ENCODE measurements at places on chromosomes 7 and 10.
A peak's percentile ranks its signal among the peaks of the same experiment; 100 is the strongest.

- peak; percentile 9 for DNase-seq
Observed at GRCh38 chr7:30412782-30413504, 65.6 kb downstream of the NOD1 start.

GRCh38 chr7:20952916-20953315 is 166.2 kb upstream of the SP8 start:
- no peak for DNase-seq

DNA sequence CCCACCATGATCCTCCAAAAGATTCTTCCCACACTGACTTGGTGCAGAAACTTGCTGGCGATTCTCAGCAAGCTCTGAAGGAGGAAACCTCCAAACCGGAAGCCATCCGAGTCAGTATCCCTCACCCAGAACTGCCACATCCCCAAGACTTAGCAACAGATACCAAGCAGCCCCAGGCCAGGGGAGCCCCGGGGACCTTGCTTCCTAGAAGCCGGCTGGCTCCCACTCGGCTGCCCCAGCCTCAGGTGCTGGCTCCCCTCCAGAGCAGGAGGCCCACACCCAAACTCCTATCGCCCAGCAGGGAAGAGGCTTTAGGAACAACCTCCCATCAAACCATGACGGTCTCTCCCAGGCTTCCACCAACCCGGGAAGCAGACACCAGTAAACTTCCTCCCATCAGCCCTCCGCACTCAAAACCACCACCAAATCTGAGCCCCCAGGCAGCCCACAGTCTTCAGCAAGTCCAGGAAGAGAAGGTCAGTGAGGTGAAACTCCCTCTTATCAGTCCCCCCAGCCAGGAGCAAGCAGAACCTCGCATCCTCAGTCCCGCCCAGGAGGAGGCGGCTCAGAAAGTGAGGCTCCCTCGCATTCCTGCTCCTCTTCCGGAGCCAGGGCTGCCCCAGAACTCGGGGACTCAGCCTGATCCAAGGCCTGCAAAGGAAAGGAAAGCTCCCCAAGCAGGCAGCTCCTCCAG is 82.3 kb downstream of the LRGUK start:
- no peak for DNase-seq

DNA sequence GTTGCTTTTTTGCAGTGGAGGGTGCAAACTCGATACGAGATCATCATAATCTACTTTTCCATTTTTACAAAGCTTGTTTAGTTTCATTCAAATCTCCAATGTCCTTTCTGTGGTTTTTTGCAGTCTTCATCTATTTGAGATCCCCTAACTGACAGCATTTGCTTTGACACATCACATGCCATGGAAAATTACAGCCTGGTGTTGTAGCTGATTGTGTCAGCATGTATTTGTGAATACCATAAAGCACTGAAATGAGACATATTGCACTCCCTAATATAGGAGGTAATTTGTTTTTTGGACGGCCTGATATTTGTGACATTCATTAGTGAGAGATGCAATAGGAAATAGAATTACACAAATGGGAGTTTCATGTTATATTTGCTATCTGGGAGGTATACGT is 620.8 kb downstream of the KCNMA1 start:
- DNase-seq: no peak

- DNase-seq: no peak
Observed at GRCh38 chr10:100687143-100688003, 58.0 kb upstream of the PAX2 start.

GRCh38 chr10:33559105-33559504 is 224.6 kb upstream of the NRP1 start:
- DNase-seq: no peak

DNA sequence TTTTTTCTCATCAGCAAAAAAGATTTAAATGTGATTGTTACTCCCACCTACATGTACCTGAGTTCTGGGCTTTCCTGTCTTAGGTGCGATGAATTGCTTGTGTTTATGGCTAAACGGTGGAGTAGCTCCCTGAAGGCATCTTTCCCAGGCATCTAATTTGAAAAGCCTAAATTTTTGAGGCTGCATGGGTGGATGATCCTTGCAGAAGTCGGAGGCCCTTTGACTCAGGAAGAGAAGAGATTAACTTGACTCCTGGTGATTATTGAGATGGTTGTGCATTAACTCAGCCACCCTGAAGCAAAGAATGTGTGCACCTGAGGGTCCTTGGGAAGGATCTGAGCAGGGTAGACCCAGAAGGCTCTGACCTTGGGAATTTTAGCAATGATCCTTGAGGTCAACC is 155.6 kb upstream of the SEMA3C start:
- no peak for DNase-seq

GRCh38 chr10:93468461-93469213 is 13.5 kb downstream of the MYOF start:
- DNase-seq: no peak

DNA sequence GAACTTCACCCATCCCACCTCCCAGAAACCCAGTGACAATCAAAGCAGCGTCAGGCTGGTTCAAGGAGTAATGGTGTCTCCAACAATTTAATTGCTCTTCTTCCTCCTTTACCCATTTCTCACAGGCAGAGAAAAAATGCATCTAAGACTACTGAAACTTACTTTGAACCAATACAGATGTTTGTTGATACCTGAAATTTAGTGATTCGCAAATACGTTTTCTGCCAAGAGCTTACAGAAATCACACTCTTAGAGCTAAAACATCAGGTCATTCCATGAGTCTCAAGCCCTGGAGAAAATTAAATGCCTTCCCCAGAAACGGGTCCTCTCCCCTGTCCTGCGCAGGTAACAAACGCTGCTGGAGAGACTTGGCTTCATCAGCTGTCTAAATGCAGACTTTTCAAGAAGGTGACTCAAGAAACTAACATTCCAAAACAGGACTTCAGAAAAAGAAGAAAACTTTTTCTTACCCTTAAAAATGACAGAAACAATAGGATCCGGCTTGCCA is 443 bp downstream of the MYOF start:
- no peak for DNase-seq

- DNase-seq: no peak
Observed at GRCh38 chr10:11246752-11247467, 229.2 kb downstream of the CELF2 start.

- DNase-seq: no peak
Observed at GRCh38 chr10:5094265-5095205, at the start of gene AKR1C3. AKR1C3 (plus strand) TSS chr10:5094414; CDS start chr10:5094445, 31 bp downstream.

GRCh38 chr10:129796710-129797420 is 167.2 kb downstream of the EBF3 start:
- DNase-seq: no peak

DNA sequence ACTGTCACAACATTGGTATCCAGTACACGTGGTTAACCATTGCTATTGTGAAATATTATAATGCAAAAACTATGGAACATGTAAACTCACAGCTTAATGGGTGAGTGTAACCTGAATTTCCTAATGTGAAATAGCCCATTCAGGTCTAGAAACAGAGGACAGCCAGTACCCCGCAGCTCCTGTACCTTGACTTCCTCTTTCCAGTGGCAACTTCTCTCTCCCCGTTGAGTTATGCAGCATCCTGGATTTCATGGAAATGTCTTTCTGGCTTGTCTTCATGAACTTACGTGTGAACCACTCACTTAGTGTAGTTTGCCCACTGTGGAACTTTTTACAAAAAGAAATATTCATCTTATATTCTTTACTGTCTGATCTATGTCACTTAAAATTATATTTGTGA is 384.4 kb downstream of the DPP6 start:
- DNase-seq: no peak

- DNase-seq: no peak
Observed at GRCh38 chr7:19203686-19204085, 58.5 kb upstream of the FERD3L start.

DNA sequence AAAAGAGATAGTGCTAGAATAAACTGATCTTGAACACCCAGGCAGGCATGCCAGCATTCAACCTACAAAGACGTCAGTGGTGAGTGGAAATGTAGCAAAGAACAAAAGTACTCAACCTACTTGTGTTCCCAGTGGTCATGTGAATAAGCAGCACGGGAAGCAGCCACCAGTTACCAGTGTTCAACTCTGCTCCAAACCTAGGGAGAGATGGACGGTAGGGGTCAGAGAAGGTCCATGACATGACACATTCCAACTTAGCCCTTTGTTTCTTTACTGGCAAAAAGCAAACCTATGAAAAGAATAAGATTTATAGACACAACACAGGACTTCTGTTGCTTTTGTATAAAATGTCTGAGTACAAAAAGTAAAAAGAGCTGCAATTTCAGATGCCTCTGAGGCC is 511.4 kb downstream of the XPNPEP1 start:
- DNase-seq: no peak

- no peak for DNase-seq
Observed at GRCh38 chr10:86524225-86524962, 2.8 kb upstream of the WAPL start.

GRCh38 chr10:51080311-51081006 is 6.2 kb downstream of the PRKG1 start:
- DNase-seq: no peak

- DNase-seq: no peak
Observed at GRCh38 chr10:116186273-116186672, 86.7 kb downstream of the GFRA1 start.

GRCh38 chr10:50563906-50564305 is 59.9 kb downstream of the SGMS1 start:
- no peak for DNase-seq

- DNase-seq: peak; percentile 9
Observed at GRCh38 chr7:38660427-38661099, 29.4 kb upstream of the AMPH start.

GRCh38 chr10:116286626-116287200 is 13.7 kb upstream of the GFRA1 start:
- no peak for DNase-seq

- no peak for DNase-seq
Observed at GRCh38 chr10:3150366-3150765, 22.2 kb downstream of the PITRM1 start.

DNA sequence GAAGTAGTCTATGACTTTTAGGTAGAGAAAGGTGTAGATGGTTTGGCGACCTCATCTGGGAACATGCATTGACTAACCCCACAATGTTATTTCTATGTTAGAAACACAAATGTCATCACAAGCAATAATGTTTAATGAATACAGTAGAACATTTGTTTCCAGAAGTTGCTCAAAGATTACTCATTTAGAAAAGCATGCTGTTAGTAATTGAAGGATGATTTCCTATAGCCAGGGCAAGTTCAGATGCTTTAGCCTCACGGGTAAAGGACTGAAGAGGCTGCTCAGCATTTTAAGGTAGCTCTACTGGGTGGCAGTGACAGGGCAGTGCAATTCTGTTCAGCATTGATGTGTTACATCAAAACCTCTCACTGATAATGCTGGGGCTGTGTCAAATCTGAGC is 199.3 kb upstream of the FZD1 start:
- no peak for DNase-seq

- DNase-seq: no peak
Observed at GRCh38 chr10:103232131-103232673, 13.5 kb upstream of the RPEL1 start.

- DNase-seq: no peak
Observed at GRCh38 chr7:140998715-140999114, 16.0 kb downstream of the MRPS33 start.

GRCh38 chr7:39951226-39952194 is 1.5 kb downstream of the CDK13 start:
- DNase-seq: peak; percentile 64

- no peak for DNase-seq
Observed at GRCh38 chr10:488081-488932, 201.2 kb downstream of the DIP2C start.

GRCh38 chr10:29005988-29006387 is 282.9 kb upstream of the LYZL1 start:
- no peak for DNase-seq

GRCh38 chr7:55073976-55074528 is 55.2 kb downstream of the EGFR start:
- DNase-seq: peak; percentile 55

GRCh38 chr10:7797582-7797981 is 9.6 kb downstream of the ATP5F1C start:
- no peak for DNase-seq

DNA sequence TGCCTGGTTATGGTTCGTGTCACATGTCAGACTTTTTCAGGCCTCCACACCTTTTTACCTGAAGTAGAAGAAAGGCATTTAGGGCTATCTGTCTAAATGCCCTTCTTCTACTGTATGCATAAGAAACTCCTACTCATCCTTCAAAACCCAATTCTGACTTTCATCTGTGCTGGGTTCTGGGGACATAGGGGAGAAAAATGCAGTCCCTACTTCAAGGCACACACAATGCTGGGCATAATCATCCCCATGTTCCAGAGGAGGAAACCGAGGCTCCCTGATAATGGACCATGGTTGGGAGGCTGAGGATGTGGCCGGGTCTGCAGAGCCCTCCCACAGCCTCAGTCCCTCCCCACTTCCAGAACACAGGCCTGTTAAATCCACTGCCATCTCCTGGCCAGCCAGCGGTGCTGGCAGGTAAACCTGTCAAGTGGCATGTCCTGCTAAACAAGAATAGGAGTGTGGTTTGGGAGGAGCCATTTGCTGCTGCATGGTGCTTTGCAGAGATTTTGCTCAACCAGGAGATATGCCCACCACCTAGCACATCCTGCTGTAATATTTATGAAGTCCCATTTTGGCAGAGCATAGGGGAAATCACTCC is 32.0 kb downstream of the GRID1 start:
- no peak for DNase-seq

- DNase-seq: no peak
Observed at GRCh38 chr10:92849234-92849525, 860 bp downstream of the EXOC6 start.

DNA sequence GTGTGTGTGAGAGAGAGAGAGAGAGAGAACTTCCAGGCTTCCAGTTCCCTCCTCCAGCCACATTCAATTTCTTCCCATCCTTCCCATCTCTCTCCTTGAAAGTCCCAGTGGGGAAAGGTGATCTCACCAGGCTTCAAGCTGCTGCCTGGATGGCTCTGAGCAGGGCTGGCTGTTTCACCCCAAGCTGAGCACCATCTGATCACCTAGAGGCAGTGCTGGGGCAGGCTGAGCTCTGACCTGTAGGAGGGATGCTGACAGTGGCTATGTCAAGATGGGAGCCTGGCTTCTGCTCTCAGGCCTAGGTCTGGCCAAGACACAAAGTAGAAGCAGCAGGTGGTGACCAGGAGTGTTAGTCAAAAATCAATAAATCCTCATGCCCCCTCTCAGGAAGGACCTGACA is 370.8 kb downstream of the PLXNA4 start:
- no peak for DNase-seq

GRCh38 chr10:78514459-78514858 is 480.8 kb downstream of the RPS24 start:
- no peak for DNase-seq

- DNase-seq: no peak
Observed at GRCh38 chr7:90982228-90982627, 282.0 kb upstream of the FZD1 start.

Measured in effector memory CD8-positive, alpha-beta T cell (primary cell).